Stimulated activated naive B cell treated with anti-CD40 and anti-IgM and Interleukin-4, amounts not matched to agents 10 μg/mL and 1 μg/mL and 100 μg/mL, for 72 hours (primary cell): ENCODE measurements at places on chromosomes 1 and 21.

DNA sequence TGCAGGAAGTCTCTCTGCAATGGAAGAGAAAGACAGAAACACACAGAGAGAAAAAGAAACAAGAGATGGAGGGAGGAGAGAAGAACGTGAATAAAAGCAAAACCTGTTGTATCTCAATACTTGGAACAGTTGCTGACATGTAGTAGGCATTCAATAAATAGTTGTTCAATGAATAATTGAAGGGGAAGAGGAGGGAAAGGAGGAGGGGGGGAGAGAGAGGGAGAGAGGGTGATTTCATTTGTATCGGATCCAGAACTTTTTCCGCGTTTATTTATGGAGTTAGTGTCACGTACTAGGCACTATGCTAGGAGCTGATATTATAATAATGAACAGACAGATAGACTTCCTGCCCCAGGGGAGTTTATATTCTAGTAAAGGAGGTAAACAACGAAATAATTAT lies 144.1 kb downstream of the OMA1 start:
- no peak overlapping the region for H3K4me3 ChIP-seq
- H3K4me1 ChIP-seq: no peaks in the 10 kb centered on the region
- no peaks in the 10 kb centered on the region for H3K27me3 ChIP-seq
- H3K27ac ChIP-seq: no peak overlapping the region
- peaks cover 6% of the 10 kb centered on the region for H3K36me3 ChIP-seq
- DNase-seq: no peak

GRCh38 chr1:3590951-3591865 lies 20.1 kb downstream of the MEGF6 start:
- H3K27ac ChIP-seq: no peak overlapping the region
- no peak overlapping the region for H3K4me3 ChIP-seq
- no peak for DNase-seq
- peaks cover 5% of the 10 kb centered on the region for H3K4me1 ChIP-seq
- no peaks in the 10 kb centered on the region for H3K27me3 ChIP-seq

GRCh38 chr1:100657876-100658715 lies 61.4 kb upstream of the VCAM1 start:
- no peaks in the 10 kb centered on the region for H3K4me1 ChIP-seq
- no peak for DNase-seq
- no peak overlapping the region for H3K27ac ChIP-seq
- H3K36me3 ChIP-seq: no peaks in the 10 kb centered on the region

- H3K27ac ChIP-seq: no peak overlapping the region
- H3K36me3 ChIP-seq: no peaks in the 10 kb centered on the region
- no peak overlapping the region for H3K4me3 ChIP-seq
- no peaks in the 10 kb centered on the region for H3K4me1 ChIP-seq
These were observed 146.4 kb downstream of the KIF26B start for GRCh38 chr1:245301162-245301580.

GRCh38 chr1:1332774-1333480 lies 1.8 kb downstream of the TAS1R3 start:
- no peak overlapping the region for H3K4me3 ChIP-seq
- DNase-seq: no peak
- H3K27ac ChIP-seq: no peak overlapping the region
- peaks cover 6% of the 10 kb centered on the region for H3K4me1 ChIP-seq
- H3K27me3 ChIP-seq: no peaks in the 10 kb centered on the region

DNA sequence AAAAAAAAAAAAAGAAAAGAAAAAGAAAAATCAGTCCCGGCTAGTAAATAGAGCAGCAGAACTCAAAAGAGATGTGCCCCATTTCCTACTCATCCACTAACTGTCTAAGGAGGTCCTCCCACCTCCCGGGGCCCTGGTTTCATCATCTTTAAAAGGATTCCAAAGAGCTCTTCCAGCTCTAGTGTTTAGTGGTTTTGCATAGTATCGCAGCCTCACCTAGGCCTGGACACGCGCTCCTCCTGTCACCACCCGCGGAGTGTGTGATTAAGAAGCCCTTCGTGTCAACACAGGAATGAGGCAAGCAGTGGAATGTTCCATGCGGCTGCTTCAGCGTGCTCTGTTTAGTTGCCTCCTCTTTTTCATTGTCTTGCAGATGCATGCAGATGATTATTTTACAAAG lies 49.0 kb downstream of the LBR start:
- no peak overlapping the region for H3K4me3 ChIP-seq
- no peaks in the 10 kb centered on the region for H3K27me3 ChIP-seq
- H3K27ac ChIP-seq: no peak overlapping the region
- H3K36me3 ChIP-seq: peaks cover 2% of the 10 kb centered on the region

- H3K36me3 ChIP-seq: peaks cover 64% of the 10 kb centered on the region
- H3K4me1 ChIP-seq: peaks cover 51% of the 10 kb centered on the region
- peak overlapping the region; percentile 86 for H3K27ac ChIP-seq
- no peak for DNase-seq
These were observed 19.4 kb downstream of the ENO1 start for GRCh38 chr1:8858888-8859706.

DNA sequence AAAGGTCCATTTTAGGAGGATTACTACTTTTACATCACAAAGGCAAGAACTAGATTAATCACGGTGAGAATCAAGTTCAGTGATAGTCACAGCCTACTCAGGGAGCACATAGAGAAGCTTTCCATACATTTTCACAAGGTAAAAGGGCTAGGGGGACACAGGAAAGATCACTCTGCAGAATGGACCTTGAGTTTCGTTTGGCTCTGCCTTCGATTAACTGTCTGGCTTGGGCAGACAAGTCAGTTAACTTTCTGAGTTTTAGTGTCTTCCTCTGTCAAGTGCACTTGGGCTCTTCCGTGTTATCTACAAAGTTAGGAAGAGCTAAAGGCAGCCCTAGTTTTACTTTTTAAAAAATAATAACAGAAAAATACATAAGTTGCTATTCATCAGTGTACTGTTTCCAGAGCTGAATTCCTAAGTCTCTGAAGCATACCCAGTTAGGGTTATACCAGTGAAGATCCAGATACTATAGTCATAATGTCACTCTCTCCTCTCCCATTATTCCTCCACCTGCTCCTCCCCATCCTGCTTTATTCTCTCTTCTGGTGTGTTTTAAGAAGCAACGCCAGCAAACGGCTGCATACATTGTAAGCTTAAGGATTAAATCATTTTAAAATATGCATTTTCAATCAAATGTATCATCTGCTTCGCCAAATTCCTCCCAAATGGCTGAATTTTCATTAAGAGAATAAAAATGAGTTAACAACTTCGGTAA lies 1.7 kb downstream of the CEP170 start:
- H3K4me1 ChIP-seq: peaks cover 35% of the 10 kb centered on the region
- H3K27ac ChIP-seq: peak overlapping the region; percentile 91
- H3K27me3 ChIP-seq: no peaks in the 10 kb centered on the region
- peaks cover 5% of the 10 kb centered on the region for H3K36me3 ChIP-seq
- no peak for DNase-seq

GRCh38 chr1:66343569-66344325 lies 190.2 kb upstream of the SGIP1 start:
- peaks cover 2% of the 10 kb centered on the region for H3K36me3 ChIP-seq
- peak overlapping the region; percentile 72 for H3K27ac ChIP-seq
- H3K4me1 ChIP-seq: peaks cover 32% of the 10 kb centered on the region
- no peak for DNase-seq

DNA sequence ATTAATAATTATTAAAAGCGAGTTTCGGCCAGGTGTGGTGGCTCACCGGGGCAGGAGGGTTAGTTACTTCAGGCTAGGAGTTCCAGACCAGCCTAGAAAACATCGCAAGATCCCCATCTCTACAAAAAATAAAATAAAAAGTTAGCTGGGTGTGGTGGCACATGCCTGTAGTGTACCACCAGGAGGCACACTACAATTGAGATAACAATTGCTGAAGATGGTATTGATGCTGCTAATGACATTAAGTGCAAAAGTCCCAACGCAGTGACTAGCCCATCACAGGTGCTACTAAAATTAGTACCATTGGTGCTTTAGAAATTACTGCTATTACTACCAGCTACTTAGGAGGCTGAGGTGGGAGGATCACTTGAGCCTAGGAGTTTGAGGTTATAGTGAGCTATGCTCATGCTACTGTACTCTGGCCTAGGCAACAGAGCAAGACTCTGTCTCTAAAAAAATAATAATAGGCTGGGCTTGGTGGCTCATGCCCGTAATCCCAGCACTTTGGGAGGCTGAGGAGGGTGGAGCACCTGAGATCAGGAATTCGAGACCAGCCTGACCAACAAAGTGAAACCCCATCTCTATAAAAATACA lies 156.6 kb downstream of the GREM2 start:
- no peaks in the 10 kb centered on the region for H3K27me3 ChIP-seq
- no peak overlapping the region for H3K4me3 ChIP-seq
- no peaks in the 10 kb centered on the region for H3K4me1 ChIP-seq
- H3K36me3 ChIP-seq: no peaks in the 10 kb centered on the region

- peaks cover 71% of the 10 kb centered on the region for H3K4me1 ChIP-seq
- no peaks in the 10 kb centered on the region for H3K27me3 ChIP-seq
- H3K27ac ChIP-seq: peak overlapping the region; percentile 94
- H3K4me3 ChIP-seq: peak overlapping the region; percentile 73
- H3K36me3 ChIP-seq: peaks cover 14% of the 10 kb centered on the region
These were observed 37.6 kb downstream of the GALNT2 start for GRCh38 chr1:230104395-230105244.

DNA sequence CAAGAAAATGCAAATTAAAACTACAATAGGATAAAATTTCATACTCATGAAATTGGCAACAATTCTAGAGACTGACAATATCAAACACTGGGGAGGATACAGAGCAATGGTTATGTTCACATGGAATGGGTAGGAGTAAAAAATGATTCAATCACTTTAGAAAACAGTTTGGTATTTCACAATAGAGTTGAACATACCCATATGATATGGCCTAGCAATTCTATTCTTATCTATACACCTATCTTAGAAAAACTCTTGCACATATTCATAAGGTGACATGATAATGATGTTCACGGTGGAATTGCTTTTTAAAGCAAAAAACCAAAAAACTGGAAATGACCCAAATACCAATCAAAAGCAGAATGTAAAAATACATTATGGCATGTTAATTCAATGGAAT lies 28.7 kb downstream of the PHC2 start:
- H3K4me1 ChIP-seq: no peaks in the 10 kb centered on the region
- no peak overlapping the region for H3K27ac ChIP-seq
- H3K4me3 ChIP-seq: no peak overlapping the region
- H3K36me3 ChIP-seq: no peaks in the 10 kb centered on the region
- H3K27me3 ChIP-seq: peaks cover 4% of the 10 kb centered on the region
- no peak for DNase-seq

DNA sequence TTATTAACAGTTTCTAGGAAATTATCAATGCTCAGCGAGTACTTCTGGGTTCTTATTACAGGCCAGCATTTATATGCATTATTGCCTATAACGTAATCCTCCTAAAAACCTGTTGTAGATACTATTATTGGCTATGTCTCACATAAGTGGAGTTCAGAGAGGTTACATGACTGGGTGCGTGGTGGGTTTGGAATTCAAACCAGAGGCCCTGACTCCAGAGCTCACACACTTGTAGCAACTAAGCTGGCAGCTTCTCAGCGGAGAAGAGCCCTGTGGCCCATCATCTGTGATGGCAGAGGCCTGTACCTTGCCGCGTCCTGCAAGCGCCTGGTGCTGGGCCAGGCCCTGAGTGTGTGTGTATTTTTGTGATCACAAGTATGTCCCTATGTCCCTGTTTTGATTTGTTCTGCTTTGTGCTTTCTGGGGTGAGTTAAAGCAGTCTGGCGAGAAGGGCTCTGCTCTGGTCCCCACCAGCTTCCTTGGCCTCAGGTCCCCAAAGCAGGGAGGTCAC lies 66.7 kb downstream of the HTR6 start:
- no peaks in the 10 kb centered on the region for H3K27me3 ChIP-seq
- H3K27ac ChIP-seq: no peak overlapping the region
- H3K36me3 ChIP-seq: peaks cover 50% of the 10 kb centered on the region
- no peak for DNase-seq
- no peak overlapping the region for H3K4me3 ChIP-seq

DNA sequence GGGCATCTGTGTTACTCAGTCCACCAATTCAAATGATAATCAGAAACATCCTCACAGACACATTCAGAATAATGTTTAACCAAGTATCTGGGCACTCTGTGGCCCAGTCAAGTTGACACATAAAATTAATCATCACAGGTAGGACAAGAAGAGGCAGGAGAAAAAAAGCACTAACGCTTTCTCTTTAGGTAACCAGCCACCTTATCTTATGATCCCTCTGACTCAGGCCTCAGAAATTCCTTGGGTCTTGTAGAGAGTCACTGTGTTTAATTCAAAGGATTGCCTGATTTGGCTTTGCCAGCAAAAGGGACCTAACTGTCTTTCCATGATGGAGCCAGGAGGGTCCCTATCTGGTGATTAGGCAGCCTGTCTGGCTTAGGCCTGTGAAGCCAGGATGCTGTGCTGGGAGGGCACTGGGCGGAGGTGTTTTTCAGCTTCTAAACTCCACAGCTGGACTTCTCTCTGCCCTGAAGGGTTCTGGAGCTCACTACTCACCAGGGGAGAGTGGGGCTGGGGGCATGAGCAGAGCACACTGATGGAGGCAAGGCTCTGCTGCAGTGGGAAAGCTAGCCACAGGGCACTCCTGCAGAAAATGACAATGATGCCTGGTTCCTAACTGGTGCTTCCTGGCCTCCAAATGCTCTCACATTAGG lies 36.4 kb upstream of the STUM start:
- H3K4me3 ChIP-seq: no peak overlapping the region
- DNase-seq: no peak
- no peak overlapping the region for H3K27ac ChIP-seq
- peaks cover 31% of the 10 kb centered on the region for H3K27me3 ChIP-seq
- no peaks in the 10 kb centered on the region for H3K36me3 ChIP-seq

DNA sequence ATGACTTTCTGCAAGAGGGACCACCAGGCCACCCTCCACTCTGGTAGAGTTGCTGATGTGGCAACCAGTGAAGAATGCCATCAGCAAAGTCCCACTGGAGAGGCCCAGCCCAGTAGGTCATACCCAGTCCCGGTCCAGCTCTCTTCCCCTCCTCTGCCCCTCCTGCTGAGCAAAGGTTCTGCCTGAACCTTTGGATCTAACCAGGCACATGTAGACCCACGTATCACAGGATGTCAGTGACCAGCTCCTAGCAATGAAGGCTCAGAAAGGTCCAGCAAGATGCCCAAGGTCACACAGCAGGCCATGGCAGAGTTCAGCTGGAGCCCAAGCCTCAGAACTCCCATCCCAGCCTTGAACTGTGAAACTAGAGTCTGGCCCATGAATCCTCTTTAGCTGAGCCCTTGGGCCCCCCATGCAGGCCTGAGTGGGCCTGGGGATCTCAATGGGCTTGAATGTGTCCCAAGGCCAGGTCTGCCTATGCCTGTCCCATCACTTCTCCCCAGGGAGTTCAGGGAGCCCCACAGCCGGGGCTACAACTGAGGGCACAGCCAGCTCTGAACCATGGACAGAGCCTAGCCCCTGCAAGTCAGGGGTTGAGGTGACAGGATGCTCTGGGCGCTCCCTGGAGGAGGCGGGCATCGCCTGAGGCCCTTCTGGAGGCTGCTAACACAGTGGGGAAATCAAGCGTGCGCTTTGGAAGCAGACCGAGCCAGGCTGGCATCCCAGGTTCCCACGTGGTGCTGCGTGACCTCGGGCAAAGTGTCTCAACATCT lies 21.4 kb upstream of the PADI1 start:
- no peak overlapping the region for H3K4me3 ChIP-seq
- H3K36me3 ChIP-seq: no peaks in the 10 kb centered on the region
- no peak for DNase-seq
- peaks cover 21% of the 10 kb centered on the region for H3K4me1 ChIP-seq
